Cortex of kidney (tissue), 1 donor: ENCODE measurements at places on chromosomes 11 and 22.

DNA sequence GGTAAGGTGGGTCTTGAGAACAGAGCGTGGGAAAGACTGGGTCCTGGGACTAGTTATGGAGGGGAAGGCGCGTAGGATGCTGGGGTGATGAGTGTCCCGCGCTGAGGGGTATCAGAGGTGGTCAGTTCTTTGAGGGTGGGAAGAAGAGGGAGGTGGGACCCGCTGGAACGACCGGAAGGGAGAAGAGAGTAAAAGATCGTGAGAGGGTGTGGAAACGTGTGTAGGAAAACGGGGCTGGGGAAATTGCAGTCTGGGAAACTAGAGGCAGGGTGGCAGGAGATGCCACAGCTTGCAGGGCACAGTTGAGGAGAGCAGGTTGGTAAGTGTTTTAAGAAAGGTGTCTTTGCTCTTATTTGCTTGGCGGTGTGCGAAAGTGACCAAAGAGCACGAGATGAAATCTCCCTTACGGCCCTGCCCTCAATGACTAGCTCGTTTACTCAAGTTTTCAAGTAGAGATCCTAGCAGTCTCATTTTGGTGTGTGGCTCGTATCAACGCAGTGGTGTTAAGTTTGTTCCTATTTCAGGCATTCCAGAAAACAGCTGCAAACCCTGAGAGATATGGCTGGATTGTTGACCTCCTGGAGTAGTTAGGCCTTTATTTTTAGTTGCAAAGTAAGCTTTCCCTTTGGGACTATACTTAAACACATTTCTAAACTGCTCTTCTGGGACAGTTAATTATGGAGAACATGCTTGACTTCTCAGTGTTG, 615 bp downstream of the STT3A start:
- DNase-seq, result no peak

DNA sequence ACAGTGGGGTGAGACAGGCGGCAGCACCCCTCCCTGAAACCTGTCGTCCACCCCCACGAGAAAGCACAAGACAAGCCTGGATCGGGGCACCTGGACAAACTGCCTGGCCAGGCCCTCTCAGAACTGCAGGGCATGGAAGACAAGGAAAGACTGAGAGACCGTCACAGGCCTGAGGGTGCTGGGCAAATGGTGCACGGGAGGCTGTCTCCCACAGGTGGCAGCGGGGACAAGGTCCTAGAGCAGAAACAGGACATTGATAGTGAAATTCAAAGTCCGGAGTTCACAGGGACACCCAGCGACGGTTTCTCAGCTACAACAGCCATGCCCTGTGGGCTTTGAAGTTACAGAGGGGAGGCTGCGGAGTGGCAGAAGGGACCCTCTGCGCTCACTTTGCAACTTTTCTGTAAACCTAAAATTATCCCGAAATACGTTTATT, 20.6 kb downstream of the DRD4 start:
- DNase-seq, result no peak

DNA sequence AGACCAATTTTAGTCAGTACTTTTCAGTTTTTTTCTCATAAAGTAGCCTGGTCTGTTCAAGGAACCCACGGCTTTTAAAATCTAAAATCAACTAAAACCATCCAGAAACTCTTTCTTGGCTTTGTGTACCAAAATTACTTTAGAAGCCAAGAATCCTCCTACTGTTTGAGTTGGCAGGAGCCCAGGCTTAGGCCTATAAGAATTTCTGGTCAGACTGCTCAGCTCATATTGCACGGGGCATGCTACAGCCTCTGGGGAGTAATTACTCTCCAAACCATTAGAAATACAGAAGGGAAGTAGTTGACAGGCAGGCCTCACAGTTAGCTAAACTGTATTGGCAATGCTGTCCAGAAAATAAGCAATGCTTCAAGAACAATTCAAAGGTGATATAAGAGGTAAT, 1862.9 kb upstream of the RAG2 start:
- DNase-seq, result no peak

- no peak for DNase-seq
These were observed 63.2 kb upstream of the BIRC3 start for GRCh38 chr11:102254047-102254446.

DNA sequence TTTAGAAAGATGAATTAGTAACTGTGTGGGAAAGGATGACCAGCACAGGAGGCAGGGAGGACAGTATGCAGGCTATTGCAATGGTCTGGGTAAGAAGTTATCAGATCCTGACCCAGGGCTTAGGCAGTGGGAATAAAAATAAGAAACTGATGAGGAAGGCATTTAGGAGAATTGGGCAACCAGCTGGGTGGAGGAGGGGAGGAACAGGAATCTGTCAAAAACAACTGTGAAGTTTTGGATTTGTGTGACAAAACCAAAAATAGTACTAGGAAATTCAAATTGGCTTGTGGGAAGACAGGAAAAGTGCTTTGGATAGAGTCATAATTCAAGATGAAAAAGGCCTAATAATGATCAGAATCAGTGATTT, 27.9 kb downstream of the MMP13 start:
- DNase-seq, result no peak

DNA sequence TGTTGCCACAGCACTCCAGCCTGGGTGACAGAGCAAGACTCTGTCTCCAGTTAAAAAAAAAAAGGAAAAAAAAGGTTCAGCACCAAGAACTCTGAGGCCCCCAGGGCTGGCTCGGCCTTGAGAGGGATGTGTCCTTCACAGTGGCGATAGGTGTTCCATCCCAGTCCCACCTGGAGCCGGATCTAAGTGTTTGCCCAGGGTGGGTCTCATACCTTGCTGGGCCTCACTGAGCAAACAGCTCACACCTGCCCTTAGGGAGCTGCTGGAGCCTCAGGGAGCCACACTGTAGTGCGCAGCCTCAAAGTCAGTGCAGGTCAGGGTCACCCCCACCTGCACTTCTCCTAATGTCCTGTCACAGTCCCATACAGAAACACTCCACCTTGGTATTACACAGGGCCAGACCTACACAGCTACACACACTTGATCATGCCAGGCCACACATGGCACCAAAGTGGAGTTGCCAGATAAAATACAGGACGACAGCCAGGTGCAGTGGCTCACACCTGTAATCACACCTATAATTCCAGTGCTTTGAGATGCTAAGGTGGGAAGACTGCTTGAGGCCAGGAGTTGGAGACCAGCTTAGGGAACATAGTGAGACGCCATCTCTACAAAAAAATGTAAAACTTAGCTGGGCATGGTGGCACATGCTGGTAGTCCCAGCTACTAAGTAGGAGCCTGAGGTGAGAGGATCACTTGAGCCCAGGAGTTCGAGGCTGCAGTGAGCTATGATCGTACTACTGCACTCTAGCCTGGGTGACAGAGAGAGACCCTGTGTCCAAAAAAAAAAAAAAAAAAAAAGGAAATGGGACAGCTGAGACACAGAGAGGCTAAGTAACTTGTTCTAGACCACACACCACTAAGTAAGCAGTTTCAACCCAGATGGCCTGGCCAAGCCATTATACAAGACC, 7.3 kb downstream of the STARD10 start:
- no peak for DNase-seq

DNA sequence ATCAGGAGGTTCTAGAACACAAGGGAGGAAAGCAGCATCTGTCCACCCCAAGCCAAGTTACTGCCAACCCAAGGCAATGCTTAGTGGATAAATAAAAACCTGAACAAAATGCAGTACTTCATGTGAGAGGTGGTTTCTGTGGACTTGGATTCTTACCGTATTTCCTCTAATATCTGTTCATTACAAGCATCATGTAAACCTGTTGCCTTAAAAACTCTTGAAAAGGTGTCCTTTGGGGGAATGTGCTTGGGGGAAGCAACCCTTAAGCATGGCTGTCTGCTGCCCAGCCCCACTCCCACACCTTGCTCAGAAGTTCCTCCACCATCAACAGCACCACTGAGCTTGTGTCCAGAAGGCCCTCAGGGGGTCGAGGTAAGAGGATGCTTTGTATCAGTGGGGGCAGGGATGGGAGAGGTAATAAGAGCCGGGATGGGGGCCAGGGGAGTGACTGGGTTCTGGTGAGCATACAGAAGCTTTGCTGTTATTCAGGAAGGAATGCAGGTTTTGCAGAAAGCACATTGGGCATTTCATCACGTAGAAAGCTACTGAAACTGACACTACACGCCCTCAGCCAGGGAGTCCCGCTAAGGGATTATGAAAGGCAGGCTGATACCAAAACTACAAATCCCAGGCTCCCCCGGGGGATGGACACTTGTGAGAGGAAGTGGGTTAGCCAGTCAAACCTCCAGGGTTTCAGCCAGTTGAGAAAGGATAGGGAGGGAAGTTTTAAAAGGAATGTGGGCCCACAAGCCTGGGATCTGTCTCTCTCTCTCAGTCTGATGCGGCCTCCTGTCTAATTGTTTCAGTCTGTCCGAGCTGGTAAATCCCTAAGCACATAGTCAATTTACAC, 52.0 kb downstream of the KCNJ1 start:
- DNase-seq, result no peak

DNA sequence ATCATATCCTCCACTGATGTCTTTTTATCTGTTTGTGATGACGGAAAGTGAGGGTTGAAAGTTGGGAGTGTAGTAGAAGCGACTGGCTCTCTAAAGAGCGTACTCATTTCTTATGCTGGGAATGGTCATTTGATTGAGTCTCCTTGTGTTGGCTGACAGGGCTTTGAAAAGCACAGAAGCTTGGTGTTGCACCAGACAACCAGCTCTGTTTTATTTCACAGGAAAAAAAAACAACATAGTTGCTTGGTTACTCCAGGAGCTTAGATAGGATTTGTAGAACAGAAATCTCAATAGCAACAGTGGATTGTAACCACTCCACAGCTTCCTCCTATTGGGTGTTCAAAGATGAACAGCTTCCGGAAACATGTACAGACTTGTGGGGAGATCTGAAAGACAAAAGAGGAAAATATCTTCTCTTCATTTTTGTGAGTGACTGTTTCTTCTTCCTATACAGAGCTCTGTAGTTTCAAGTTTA, 2.7 kb downstream of the RBM14 start:
- DNase-seq, result no peak

DNA sequence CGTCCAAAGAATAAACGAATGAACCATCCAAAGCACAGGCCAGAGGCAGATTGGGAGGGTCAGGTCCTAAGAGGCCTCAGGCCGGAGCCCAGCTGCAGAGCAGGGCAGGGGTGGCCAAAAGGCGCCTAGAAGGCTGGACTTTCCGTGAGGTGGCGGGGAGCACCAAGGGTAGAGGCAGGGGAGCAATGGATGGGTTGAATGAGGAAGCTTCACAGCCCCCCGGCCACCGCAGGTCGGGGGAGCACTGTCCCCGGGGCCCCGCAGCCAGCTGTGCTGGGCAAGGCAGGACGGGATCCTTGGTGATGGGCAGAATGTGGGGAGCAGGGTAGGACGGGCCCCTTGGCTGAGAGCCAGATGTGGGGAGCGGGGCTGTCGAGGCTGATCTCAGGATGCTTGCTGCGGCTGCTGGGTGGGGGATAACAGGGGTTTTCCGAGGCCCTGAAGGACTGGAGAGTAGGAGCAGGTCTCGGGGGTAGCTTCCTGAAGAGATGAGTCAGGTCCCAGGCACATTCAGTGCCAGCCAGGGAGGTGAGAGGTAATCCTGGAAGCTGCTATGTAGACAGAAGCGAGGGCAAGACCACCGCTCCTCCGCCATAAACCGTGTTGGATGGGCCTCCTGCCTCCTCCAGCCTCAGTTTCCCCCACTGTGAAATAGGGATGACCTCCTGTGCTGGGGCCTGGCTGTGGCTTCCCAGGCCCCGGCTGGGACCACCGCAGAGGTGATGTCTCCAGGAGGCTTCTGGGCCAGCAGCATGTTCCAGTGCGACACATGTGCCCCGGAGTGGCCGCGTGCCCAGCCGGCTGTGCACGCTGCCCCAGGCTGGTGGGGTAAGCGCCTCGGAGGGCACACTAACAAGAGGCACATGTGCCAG, 34.6 kb upstream of the KCNQ1OT1 start:
- no peak for DNase-seq

GRCh38 chr11:130409594-130410388, 18.6 kb downstream of the ADAMTS8 start:
- no peak for DNase-seq

GRCh38 chr11:124867700-124868099, 2.5 kb downstream of the ROBO3 start:
- no peak for DNase-seq

GRCh38 chr11:62881579-62882430, 1.1 kb downstream of the SLC3A2 start:
- no peak for DNase-seq

GRCh38 chr11:104946907-104947306, 21.5 kb downstream of the CASP4 start:
- DNase-seq, result no peak

GRCh38 chr11:15627560-15627959, 512.8 kb downstream of the INSC start:
- DNase-seq, result no peak
